GM19239 (cell line): ENCODE measurements at places on chromosomes 12 and 14.

DNA sequence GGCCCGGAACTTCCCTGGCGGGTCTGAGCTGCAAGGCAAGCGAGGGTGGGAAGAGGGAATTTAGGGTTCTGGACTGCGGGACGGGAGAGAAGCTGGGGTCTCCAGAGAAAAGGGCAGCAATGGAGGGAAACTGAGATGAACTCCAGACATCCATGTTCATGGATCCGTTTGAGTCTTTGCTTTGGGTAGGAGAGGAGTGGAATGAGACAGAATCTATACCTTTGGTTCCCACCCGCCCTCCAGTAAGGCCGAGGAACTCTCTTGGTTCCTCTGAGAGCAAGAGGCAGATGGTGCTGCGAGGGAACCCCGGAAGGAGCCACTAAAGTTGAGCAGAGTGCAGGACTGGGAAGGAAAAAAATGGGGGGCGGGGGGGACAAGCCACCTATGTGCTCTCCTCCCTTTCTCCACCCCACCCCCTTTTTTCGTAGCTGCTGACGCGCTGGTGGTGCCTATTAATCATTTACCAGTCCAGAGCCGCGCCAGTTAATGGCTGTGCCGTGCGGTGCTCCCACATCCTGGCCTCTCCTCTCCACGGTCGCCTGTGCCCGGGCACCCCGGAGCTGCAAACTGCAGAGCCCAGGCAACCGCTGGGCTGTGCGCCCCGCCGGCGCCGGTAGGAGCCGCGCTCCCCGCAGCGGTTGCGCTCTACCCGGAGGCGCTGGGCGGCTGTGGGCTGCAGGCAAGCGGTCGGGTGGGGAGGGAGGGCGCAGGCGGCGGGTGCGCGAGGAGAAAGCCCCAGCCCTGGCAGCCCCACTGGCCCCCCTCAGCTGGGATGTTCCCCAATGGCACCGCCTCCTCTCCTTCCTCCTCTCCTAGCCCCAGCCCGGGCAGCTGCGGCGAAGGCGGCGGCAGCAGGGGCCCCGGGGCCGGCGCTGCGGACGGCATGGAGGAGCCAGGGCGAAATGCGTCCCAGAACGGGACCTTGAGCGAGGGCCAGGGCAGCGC, 1.2 kb downstream of the SSTR1 start:
- DNase-seq: no peak

DNA sequence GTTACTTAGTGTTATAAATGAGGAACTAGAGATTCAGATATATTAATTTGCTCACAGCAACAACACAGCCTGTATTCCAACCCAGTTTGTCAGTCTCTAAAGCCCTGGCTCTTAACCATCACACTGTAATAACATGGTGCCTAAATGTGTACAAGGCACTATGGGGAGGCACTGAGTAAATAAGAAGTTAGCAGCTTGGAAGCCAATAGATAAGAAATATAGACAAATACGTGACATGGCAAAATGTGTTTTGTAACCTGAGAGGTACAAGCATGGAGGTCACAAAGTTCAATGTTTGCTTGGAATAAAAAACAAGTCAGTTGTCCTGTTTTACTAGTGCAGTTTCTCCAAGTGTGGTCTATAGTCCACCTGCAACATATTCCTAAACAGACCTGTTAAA, 16.3 kb upstream of the SLCO1A2 start:
- DNase-seq: no peak

- DNase-seq: no peak
Measured at GRCh38 chr12:24708043-24708442, 240.9 kb downstream of the BCAT1 start.

DNA sequence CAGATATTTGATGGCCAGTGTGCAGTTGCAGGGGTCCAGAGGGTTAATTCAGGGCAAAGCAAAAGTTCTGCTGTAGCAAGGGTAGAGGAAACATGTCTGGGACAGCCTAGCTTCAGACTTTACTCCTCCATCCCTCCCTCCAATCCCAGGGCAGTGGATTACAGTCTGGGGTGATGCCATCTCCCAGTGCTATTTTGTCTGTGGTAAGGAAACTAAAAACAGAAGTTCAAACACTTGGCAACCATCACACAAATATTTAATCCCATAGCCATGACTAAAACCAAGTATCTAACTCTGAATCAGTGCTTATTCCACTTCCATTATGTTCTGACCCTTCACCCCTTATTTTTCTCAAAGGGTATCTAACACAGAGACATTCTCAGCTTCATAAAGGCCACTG, 61.8 kb downstream of the PIK3C2G start:
- DNase-seq: no peak

- no peak for DNase-seq
Measured at GRCh38 chr14:65486863-65487262, 74.3 kb downstream of the FUT8 start.

DNA sequence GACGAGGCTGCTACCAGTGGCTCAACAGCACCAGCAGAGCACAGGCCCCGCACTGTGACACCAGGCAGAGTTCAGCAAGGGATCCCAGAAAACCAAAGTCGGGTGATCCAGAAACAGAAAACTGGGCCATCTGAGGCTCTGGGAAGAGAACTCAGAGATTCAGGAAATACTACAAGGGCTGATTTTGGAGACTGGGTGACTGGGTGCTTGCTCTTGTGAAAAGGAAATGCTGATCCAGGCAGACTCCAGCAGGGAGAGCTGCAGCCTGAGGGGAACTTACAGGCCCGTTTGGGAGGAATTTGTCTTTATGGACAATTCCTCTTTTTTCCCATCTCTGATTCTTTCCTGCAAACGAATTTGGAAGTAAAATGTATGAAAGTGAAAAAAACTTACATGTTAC, 28.2 kb downstream of the FOXN3 start:
- DNase-seq: no peak

DNA sequence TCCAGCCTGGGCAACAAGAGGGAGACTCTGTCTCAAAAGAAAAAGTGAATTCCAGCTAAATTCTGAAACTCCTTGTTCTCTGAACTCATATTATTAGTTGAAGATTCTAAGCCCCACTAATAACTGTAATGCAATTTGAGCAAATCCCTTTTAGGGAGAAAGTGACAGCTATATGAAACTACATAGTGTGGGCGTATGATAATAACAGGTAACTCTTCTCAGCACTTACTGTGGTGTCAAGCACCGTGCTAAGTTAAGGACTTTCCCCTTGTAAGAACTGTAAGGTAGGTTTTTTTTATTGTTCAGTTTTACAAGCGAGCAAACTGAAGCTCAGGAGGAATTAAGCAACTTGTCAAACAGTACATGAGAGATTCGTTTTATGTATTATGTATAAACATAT, 5.4 kb downstream of the ANKRD13A start:
- DNase-seq: no peak

DNA sequence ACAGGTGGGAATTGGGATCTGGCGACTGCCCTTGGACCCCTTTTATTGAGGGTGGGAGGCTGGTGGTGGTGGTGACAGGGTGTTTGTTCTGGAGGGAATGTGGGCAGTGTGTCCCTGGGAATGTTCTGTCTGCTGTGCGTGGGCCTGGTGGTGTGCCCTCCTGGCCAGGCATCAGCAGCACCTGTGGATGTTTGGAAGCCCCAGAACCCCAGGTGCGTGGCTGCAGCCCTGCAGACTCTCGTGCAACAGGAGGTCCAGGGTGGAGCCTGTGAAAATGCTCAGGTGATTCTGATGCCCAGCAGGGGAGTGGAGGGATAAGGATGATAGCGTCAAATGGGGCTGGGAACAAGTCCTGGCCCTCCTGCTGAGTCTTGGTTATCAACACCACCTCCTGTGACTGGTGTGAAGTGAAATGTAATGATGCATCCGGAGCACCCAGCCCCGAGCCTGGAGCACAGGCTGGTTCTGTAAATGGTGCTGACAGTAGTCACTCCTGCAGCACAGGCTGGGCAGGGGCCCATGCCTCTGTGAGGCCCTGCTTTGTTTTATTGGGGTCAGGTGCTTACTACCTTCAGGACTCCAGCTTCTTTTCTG, 176.6 kb downstream of the TSPAN9 start:
- no peak for DNase-seq

DNA sequence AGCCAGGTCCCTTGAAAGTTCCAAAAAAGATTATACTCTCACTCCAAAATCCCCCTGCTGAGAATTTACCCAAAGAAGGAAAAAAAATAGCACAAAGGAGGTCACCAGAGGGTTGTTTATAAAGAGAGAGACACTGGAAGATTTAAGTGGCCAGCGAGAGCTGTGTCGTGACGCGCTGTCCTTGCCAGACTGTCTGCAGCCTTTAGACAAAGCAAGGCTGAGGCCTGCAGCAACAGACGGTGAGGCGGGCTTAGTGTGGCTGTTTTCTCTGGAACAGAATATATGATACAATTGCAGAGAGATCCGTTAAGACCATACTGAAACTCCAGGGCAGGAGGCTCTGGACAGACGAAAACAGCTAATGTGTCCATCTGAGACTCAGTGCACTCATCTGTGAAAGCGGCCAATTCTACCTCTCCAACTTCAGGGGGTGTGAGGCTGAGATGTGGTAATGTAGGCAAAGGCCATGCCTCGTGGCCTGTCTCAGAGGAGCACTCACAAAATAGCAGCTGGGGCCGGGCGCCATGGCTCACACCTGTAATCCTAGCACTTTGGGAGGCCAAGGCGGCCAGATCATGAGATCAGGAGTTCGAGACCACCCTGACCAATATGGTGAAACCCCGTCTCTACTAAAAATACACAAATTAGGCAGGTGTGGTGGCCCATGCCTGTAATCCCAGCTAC, 36.2 kb downstream of the ANAPC7 start:
- DNase-seq: no peak

DNA sequence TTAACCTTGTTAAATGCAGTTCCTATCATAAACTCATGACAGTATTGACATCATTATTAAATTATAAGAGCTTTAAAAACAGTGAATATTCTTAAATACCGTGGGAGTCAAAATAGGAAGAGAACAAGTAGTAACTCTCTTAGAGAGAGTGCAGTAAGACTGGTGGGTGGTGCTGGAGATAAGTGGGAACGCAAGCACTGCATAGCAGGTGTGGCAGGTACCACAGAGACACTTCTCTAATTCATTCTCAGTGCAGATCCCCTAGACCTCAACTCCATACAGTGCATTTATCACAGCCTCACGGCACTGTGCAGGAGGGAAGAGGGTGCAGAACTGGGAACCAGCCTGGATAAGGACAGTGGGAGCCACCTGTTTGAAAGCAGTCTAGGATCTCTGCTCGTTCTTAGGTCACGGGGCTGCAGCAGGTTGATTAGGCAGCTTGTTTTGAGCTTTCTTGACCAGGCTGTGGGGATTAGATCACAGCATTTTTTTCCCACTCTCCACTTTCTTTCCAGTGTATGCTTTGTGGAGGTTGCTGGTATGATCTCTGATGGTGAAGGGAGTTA, 165.6 kb downstream of the PRKCH start:
- no peak for DNase-seq

DNA sequence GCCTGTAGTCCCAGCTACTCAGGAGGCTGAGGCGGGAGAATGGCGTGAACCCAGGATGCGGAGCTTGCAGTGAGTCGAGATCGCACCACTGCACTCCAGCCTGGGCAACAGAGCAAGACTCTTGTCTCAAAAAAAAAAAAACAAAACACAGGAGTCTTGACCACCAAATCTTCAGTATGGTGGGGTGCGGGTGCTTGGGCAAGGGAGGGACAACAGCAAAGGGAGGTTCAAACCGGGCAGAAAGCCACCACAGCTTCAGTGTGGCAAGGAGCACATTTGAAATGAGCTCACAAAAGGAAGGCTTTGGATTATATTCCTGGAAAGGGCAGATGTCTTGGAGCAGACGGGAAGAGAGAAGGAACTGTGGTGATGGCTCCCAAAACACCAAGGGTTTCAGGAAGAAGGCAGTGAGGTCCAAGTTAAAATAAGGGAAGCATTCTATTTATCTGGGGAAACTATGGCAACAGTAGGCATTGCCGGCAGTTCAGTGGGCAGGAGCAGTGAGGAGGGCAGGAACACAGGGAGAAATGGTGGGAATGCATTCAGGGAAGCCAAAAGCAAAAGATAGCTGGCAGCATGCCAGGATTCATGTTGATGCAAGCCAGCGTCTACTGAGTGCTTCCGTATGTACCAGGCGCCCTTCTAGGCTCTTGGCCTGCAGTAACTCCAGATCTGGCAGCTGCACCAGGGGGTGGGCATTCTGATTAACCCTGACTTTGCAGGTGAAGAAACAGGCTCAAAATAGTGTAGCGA, 51.0 kb upstream of the SRSF5 start:
- no peak for DNase-seq

GRCh38 chr12:2054091-2055018, 1.6 kb downstream of the CACNA1C start:
- DNase-seq: no peak

DNA sequence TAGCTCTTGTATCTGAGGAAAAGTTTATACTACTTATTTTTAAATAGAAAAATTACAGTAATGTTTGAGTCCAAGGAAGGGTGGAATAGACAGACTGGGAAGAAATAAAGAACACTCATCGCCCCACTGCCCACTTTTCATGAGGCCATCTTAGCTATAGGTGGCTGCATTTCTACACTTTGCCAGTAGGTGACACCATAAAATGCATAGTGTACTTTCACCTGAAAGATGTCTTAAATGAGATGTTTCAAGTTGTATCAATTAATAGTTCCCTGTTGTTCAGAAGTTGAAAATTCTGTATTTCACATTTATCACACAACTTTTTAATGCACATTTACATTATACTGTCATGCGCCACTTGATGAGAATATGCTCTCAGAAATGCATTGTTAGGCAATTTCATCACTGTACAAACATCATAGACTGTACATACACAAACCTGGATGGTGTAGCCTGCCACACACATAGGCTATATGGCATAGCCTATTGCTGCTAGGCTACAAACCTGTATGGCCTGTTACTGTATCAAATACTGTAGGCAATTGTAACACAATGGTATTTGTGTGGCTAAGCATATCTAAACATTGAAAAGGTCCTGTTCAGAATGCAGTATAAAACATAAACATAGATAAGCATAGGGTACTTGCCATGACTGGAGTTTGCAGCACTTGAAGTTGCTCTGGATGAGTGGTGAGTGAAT, 27.6 kb downstream of the PMCH start:
- no peak for DNase-seq

GRCh38 chr14:74525361-74525851, 31.8 kb downstream of the ISCA2 start:
- no peak for DNase-seq

DNA sequence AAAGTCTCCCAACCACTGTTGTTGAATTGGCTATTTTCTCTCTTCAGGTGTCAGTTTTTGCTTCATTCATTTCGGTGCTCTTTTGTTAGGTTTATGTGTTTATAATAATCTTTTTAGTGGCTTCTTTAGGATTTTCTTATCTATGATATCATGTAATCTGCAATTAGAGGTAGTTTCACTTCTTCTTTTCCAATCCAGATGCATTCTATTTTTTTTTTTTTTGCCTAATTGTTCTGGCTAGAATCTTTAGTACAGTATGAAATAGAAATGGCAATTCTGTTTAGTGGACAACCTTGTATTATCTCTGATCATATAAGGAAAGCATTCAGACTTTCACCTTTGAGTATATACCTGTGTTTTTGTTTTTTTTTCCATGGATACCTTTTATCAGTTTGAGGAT, 17.4 kb downstream of the CNOT2 start:
- no peak for DNase-seq

DNA sequence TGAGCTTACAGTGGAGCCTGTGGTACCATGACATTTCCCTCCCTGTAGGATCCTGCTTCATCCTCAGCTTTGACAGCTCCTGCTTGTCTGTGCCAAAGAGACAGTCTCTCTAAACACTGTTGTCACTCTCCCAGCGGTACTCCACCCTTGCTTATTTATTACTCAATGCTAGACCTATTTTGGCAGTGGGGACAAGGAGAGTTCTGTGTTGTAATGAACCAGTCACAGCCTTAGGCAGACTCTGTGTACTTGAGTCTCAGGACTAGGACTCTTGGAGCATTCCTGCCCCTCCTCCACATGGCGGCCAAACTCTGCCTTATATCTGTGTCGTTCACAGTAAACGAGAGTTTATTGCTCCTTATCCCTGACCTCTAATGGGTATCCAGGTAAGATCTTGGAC, 70.9 kb downstream of the PIK3C2G start:
- no peak for DNase-seq

- DNase-seq: no peak
Measured at GRCh38 chr14:39113685-39114072, 444 bp upstream of the GEMIN2 start.
